ENCODE measurements at places on chromosomes 13 and 19.

- DNase-seq = no peak
Observed at GRCh38 chr19:1045247-1045603, 5.3 kb downstream of the ABCA7 start.

DNA sequence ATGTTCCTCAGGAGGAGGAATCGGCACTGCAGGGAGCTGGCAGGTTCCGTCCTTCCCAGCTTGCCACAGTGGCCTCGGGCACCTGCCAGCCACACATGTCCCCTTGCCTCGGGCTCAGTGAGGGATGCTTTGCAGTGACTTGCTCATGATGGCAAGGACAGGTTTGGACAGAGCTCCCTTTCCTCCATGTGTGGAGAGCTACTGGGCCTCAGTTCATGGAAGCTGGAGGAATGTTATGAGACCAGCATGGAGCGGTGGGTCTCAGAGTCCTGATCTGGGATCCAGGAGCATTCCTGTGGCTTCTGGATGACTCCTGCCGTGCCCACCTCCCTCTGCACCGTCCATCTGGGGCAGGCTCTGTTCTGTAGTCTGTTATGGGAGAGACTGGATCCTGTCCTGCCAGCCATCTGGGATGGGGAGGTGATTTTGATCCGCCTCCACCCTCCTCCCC lies 59.2 kb downstream of the SIPA1L3 start:
- no peak for DNase-seq

- DNase-seq = no peak
Observed at GRCh38 chr19:2129486-2129885, 21.9 kb downstream of the AP3D1 start.

- no peak for DNase-seq
Observed at GRCh38 chr19:36939153-36939552, 23.0 kb downstream of the ZNF568 start.

DNA sequence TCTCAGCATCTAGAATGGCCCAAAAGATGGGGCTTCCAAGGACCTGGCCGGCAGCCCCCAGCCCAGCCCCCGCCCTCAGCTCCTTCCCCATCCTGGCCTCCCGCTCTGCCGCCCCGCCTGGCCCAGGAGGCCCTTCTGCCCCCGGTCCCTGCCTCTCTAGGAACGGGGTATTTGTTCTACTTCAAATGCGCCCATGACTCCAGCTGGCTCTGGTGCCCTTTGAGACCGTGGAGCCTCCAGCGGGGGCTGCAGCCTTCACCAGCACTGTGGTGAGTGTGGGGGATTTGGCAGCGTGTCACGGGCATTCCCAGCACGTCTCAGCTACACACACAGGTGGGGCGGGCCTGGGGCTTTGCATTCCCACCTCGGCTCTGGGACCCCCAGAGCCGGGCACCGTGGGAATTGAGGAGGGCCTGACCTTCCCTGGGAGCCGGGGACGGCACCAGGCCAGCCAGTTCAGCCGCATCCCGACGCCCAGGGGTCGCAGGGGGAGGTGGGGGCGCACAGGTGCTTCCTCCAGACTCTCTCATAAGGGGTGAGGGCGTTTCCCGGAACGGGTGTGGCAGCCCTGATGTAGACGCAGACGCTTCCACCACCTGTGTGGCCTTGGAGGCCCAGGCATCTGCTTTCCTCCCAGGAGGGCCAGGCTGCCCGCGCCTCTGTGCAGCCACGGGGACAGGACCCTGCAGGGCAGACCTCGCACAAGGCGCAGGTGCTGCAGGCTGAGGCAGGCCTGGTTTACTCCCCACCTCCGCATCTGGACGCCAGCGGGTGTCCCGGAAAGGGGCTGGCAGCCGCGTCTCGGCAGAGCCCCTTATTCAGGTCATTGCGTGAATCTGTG lies 947 bp downstream of the ATP4B start:
- no peak for DNase-seq

DNA sequence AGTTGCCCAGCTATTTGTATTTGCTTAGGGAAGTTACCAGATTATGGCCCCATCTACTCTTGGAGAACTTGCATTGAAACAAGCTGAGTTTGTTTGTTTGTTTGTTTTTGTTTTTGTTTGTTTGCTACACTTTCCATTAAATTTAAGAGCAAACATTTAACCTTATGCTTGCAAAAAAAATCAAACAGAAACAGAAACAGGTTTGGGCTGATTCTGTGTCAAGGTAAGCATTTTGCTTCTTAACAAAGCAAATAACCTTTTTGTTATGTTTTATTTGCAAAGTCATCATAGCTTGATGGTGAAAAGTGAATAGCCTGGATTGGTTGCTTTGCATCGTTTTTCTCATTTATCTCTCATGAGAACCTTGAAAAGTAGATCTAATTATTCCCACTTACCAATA lies 531.8 kb downstream of the EFNB2 start:
- no peak for DNase-seq

- no peak for DNase-seq
Observed at GRCh38 chr13:28429685-28430290, 65.1 kb downstream of the FLT1 start.

- no peak for DNase-seq
Observed at GRCh38 chr13:30870049-30870884, 35.8 kb upstream of the MEDAG start.

DNA sequence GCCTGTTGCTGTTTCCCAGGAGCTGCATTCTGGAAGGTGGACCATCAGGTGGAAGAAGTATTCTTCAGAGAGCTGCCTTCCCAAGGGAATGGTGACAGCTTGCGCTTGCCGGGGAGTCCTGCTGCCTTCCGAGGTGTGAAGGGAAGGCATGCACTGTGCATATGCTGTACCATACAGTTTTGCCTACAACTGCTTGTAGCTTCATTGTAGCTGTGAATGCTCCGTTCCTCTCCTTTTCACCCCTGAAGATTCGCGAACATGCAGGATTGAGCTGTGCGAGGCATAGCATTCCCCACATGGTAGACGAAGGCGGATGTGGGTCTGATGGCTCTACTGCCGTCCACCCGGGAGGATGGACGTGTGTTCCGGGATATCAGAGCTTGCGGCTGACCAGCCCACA lies 243.2 kb upstream of the TSHZ3 start:
- no peak for DNase-seq

- no peak for DNase-seq
Observed at GRCh38 chr13:24038841-24039330, 121.6 kb upstream of the SPATA13 start.

- DNase-seq = no peak
Observed at GRCh38 chr13:61142506-61142905, 273.1 kb downstream of the PCDH20 start.

GRCh38 chr19:18418483-18419194 lies 559 bp upstream of the SSBP4 start:
- DNase-seq = no peak

DNA sequence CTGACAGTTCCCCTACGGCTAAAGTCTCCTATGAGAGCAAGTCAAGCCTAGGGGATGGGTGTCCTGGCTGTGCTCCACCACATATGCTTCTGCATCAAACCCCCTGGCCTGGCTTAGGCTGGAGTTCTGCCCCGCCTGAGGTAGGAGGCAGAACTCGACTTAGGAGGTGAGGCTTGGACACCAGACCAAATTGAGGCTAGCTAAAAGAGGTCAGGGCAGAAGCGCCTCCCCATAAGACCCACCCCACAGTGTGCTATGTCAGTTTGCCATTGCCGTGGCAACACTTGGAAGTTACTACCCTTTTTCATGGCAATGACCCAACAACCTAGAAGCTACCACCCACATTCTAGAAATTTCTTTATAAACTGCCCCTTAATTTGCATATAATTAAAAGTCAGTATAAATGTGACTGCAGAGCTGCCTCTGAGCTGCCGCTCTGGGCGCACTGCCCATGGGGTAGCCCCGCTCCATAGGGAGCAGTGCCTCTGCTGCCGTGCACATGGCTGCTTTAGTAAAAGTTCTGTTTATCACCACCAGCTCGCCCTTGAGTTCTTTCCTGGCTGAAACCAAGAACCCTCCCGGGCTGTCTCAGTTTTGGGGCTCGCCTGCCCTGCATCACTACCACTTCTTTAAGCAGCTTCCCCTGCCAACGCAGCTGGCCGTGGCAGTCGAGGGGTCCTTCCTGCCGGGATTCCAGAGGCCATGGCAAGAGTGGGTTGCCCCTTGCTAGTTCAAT lies 20.2 kb downstream of the AP1M1 start:
- DNase-seq = no peak

DNA sequence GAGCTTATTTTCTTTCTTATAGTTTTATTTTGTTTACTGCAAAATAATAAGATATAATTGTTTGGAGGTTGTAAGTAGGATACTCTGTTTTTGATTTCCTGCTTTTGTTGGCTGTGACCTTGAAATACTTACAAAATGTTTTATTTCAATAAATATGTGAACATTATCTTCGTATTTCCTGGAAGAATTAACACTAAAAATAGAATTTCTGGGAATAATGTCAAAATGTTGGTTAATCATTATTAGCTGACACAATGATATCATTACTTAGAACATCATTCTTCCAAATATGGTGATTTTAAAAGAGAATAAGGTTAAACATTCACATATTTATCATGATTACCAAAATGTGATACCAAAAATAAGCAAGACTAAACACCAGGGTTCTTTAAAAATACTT lies 1148.6 kb upstream of the PRR20A start:
- DNase-seq = no peak

- DNase-seq = no peak
Observed at GRCh38 chr13:68369739-68370138, 1139.6 kb upstream of the PCDH9 start.

GRCh38 chr19:3565139-3565538 lies 7.6 kb upstream of the HMG20B start:
- DNase-seq = no peak

- no peak for DNase-seq
Observed at GRCh38 chr19:29366757-29367156, 153.8 kb upstream of the UQCRFS1 start.

DNA sequence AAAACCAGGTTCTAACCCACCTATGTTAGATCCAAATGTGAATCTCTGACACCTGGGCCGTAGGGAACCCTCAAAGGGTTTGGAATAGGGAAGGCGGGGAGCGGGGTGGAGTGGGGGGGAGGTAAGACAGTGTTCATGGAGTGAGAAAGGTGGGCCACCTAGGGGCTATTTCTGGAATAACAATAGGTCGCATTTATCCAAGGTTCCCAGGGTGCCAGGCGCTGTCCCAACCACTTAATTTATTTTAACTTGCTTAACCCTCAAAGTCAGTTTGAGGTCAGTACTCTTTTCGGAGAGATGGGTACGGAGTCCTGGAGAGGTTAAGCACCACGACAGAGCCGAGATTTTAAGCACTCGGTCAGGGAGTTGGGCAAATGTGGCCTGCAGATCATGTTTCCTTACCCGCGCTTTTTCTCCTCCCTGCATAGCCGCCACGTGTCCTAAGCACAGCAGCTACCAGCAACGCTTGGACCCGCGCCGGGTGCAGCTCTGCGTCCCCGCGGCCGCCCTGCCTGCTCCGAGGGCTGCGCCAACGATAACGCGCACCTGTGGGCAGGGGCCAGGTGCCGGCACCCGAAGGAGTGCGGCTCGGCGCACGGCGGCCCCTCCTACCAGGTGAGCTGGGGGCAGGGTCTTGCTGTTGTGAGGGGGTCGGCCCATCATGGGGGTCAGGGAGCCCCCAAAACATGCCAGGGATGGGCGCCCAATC lies 25.0 kb upstream of the FXYD3 start:
- no peak for DNase-seq

DNA sequence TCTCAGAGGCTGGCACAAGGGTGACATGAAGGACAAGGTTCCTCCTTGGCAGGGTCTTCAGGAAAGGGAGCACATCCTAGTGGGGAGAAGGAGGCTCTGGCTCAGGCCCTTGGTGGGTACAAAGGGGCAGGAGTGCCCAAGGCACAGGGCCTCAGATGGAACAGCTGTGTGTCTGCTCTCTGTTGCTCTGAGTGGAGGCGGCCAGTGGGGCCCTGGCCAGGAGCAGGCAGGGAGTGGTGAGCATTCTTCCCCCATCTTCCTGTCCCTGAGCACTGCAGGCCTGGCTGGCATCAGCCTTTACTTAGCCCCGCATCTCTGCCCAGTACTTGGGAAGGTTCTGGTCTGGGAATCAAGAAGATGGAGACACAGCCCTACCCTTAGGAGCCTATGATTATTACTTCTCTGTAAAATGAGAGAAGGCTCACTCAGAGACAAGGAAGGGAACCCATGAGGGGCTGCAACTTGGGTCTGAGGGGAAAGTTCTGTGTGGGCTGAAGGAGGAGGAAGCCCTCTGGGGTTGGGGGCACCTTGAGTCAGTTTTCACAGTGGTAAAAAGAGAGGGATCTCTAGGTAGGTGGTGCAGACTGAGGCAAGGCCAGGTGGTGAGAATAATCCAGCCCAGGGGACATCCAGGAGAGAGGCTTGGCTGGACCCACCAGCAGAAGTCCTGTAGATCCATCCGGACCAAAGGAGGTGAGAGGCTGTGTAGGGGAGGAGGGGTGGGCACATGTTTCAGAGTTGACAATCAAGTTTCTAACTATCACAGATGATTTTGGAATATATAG lies 173.5 kb downstream of the TSHZ3 start:
- no peak for DNase-seq

DNA sequence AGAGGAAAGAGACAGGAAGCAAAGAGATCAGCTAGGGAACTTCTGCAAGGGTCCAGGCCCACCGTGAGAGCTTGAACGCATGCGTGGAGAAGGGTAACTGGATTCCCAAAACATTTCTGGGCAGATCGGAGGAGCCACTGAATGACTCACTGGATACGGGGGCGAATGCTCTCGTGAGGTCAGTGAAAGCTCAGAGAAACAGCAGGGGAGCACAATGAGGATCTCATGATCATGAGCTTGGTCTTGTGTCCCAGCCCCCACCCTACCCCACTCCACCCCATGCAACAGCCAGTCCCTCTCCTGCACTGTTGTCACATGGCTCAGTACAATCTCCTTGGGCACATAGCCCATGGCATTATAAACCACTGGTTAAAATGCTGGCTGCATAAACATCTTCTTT lies 40.6 kb downstream of the DCLK1 start:
- no peak for DNase-seq

- DNase-seq = no peak
Observed at GRCh38 chr13:30866677-30867076, 39.4 kb upstream of the MEDAG start.

- DNase-seq = no peak
Observed at GRCh38 chr19:8017808-8018207, 12.4 kb upstream of the ELAVL1 start.

DNA sequence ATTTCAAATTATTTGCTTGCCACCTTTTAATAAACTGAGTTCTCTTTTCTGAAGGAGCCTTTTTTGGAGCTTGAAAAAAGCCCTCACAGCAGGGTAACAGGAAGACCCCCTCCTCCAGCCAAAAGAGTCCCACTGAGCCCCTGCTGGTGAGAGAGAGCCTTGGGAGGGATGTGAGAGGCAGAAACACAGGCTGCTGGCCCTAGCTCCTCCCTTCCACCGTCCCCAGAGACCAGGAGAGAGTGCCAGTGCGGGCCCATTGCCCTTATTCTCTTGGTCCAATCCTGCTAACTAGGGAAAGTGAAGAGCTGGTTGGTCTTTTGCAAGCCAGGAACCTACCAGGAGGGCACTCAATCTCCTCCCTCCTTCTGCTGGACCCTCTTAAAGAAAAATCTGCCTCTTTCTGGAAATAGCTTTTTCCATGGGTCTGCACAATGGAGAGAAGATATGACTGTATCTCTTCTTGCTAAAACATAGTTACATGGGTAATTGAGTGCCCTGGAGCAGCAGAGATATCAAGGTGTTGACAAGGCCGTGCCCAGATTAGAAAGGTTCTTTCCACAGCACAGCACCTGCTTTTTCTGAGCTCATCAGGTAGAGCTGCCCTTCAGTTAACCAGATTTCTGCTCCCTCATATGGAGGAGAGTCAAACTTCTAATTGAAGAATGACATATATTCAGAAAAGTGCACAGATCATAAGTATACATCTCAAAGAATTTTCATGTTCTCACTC lies 113.9 kb downstream of the LRCH1 start:
- no peak for DNase-seq
